Activated gamma-delta T cell treated with Interleukin-2 at 50 U/mL for 16 hours (primary cell): ENCODE measurements at places on chromosomes 2 and 18.

GRCh38 chr18:27005589-27005988 lies 140.1 kb upstream of the AQP4 start:
- DNase-seq: no peak

- DNase-seq: no peak
Observed at GRCh38 chr2:158255257-158255656, 153.6 kb downstream of the UPP2 start.

- no peak for DNase-seq
Observed at GRCh38 chr2:39145906-39146421, 25.1 kb upstream of the SOS1 start.

DNA sequence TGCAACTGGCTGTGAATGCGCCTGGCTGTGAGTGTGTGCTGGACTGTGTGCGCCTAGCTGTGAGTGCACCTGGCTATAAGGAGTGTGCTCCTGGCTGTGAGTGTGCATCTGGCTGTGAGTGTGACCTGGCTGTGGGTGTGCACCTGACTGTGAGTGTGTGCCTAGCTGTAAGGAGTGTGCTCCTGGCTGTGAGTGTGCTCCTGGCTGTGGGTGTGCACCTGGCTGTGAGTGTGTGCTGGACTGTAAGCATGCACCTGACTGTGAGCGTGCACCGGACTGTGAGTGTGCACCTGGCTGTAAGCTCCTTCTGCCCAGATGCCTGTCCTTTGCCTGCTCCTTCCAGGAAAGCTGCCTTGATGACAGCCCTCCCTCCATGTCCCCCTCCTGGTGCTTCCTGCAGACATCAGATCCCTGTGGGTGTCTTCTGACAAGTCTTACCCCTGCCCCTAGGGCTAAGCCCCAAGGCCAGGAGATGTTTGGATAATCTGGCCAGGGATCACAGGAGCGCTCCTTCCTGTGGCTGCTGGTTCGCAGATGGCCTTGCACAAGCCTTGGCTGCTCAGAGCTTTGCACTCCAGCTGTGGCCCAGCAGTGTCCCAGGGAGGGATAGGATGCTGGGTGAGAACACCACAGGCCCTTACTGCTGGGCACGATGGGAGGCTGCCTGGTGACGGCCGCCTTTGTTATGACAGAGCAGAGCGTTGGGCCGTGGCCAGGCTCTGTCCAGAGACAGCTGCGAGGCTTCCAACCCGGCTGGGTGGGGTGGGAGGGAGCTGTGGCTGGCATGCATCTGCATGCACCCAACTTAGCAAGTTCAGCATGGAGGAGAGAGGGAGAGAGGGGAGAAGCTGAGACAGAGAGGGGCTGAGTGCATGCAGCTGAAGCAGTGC lies 89.9 kb downstream of the GLI2 start:
- no peak for DNase-seq

DNA sequence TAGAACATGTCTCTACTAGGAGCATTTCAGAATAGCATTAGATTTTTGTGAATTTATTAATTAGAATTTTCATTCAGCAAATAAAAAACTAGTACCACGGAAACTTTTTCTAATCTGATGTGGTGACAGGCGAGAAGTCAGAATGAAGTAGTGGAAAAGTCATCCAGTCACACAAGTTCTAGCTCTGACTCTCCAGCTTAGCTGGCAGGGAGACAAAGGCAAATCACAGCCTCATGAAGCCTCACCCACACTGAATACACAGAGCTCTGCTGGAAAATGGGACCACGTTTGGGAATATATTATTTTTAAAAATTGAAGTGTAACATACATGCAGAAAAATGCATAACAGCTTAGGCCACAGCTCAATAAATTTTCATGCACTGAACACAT lies 86.1 kb downstream of the L3MBTL4 start:
- DNase-seq: no peak

DNA sequence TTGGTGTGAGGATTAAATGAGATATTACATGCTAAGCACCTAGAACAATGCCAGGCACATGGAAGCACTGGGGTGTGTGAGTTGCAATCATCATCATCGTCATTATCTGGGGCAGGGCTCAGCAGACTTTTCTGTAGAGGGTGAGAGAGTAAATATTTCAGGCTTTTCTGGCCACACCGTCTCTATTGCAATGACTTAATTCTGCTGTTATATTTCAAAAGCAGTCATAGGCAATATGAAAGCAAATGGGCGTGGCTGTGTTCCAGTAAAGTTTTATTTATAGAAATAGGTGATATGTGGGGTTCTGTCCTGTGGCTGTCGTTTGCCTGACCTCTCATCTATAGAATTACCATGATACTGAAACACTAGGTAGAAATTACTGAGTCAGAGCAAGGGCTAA lies 60.6 kb downstream of the IL1R2 start:
- DNase-seq: no peak

DNA sequence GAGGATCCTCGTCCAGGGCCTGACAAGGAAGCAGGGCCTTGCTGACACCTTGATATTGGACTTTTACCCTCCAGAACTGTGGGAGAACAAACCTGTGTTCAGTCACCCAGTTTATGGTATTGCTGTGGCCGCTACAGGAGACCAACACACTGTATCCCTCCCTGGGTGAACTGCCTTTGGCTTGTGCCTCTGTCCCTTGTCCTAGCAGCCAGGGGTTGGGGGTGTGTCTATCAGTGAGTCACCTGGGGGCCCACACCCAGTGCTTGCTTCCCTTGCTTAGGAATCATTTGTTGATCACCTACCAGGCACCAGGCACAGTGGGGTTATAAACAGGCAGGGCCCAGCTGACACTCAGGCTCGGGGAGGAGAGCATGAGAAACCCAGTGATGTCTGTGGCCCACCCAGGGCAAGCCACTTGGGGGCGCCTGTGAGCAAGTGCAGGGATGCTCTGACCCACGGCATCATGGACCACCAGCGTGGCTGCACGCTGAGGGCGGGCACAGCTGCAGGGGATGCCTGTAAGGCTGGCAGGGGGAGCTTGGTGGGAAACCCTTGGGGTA lies 17.1 kb downstream of the TMEM185B start:
- no peak for DNase-seq

- DNase-seq: no peak
Observed at GRCh38 chr2:88810488-88810887, 119.0 kb downstream of the RPIA start.

- no peak for DNase-seq
Observed at GRCh38 chr18:62550746-62551145, 27.9 kb downstream of the ZCCHC2 start.

GRCh38 chr18:79529991-79530390 lies 134.3 kb downstream of the NFATC1 start:
- DNase-seq: no peak

DNA sequence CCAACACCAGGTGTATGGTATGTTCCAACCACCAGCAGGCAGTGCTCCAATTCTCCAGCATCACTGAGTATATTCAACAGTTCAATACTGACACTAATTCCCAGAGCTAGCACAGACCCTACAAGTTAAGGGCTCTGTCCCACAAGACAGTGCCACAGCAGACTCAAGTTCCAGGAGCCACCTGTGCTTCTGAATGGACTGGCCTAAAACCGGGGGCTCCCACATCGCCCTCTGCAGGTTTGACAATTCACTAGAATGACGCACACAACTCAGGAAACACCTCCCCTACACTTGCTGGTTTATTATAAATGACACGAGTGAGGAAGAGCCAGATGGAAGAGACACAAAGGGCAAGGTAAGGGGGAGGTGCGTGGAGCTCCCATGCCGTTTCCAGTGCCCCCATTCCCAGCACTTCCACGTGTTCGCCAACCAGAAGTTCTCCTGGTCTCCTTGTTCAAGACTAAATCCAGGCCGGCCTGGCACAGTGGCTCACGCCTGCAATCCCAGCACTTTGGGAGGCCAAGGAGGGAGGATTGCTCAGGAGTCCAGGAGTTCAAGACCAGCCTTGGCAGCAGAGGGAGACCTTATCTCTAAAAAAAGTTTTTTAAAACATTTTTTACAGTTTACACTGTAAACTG lies 12.2 kb upstream of the ATP6V1B1 start:
- DNase-seq: no peak

GRCh38 chr2:9477914-9478313 lies 3.6 kb downstream of the IAH1 start:
- no peak for DNase-seq

GRCh38 chr2:28356095-28356911 lies 36.4 kb upstream of the FOSL2 start:
- peak; percentile 29 for DNase-seq

DNA sequence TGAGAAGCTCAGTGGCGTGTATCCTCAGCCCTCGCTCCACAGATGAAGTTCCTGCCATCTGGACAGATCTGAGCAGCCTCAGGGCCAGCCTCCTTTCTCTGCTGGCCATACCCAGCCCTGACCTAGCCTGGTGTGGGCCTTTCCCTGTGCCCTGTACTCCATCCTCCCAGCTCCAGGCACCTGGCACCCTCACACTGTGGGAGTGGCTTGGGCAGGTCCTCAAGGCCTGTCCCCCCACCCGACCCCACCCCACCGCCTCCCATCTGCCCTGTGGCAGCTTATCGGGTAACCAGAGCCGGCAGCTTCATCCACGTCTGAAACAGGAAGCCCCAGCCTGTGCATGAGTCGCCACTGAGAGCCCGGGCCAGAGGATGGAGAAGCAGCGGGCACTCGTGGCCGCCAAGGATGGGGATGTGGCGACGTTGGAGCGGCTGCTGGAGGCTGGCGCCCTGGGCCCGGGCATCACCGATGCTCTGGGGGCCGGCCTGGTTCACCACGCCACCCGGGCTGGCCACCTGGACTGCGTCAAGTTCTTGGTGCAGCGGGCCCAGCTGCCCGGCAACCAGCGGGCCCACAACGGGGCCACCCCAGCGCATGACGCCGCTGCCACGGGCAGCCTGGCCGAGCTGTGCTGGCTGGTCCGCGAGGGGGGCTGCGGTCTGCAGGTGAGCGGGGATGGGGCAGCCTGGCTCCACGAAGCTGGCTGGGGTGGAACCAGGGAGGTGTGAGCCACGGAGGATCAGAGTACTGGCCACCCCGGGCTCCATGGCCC lies at the start of gene ESPNL:
Gene ESPNL (plus strand): TSS at position 292 of the 772 bp plus-strand sequence. CDS start 80 bp downstream, at position 372.
- DNase-seq: no peak
